ENCODE measurements at places on chromosomes 2 and 18.

GRCh38 chr2:20578895-20579825, 71.7 kb downstream of the HS1BP3 start:
- no peak for DNase-seq

- no peak for DNase-seq
Observed at GRCh38 chr2:170214309-170214948, 36.5 kb downstream of the MYO3B start.

GRCh38 chr2:39486071-39486470, 49.0 kb upstream of the MAP4K3 start:
- DNase-seq = no peak

DNA sequence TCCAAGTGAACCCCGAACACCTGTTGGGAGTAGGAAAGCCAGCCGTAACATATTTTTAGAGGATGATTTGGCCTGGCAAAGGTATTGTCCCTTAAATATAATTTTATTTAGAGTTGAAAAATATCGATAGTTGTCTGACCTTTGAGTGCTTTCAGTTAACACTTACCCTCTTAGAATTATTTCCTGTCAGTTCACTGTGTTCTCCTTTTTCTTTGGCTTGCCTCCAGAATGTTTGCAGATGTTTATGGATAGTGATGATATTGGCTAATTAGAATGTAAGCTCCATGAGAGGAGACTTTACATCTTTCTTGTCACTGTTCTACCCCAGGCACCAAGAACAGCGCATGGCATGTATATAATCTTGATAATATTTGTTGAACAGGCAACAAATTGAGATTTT, 19.8 kb downstream of the PIKFYVE start:
- no peak for DNase-seq

DNA sequence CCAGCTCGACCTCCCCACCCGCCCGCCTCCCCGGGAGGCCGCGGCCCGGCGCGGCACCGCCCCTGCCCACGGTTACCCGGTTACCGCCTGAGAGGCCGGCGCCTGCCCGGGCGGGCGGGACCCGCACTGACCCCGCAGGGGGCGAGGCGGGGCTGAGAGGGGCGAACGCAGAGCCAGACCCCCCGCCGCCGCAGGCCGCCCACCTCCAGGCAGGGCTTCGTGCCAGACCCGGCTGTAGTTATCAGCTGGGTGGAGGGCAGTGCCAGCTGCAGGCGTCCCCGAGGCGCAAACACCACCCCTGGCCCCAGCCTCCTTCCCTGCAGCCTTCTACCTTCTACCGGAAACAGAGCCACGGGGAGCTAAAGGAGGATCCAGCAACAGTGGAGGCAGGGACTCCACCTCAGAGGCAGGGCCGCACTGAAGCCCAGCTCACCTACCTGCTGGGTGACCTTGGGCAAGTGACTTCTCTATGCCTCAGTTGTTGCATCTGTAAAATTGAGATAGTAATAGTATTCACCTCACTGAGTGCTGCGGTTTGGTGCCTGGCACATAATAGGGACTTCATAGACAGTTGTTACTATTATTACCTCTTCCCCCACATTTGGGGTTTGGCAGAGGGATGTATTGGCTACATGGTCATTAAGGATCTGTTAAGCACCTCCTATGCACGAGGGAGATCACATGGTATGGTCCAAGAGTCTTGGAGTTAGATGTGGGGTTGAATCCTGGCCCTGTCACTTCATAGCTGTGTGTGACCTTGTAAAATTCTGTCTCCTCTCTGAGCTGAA, 231.6 kb upstream of the SMAD2 start:
- no peak for DNase-seq

- DNase-seq = no peak
Observed at GRCh38 chr2:80579756-80580155, 275.2 kb upstream of the LRRTM1 start.

DNA sequence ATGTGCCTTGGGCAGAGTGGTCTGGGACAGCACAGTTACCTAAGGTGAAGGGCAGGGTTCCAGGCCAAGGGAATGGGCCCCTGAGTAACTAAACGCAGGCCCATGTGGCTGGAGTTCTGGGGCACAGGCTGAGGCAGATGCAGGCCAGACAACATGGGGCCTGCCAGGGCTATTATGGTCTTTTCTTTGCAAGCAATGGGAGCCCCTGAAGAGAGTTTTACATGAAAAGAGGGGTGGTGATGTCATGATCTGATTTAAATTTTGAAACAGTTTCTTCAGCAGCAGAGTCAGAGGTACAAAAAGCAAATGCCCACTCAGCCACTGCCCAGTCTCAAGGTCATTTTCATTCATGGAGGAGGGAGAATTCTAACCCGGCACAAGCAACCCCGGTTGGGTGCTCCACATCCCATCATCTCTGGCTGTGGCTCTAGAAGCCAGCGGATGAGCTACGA, 5.6 kb downstream of the CHST10 start:
- DNase-seq = no peak

All from CD4-positive, alpha-beta T cell treated with Interferon alpha-2 for 1 hour (primary cell).